ENCODE measurements at places on chromosomes 7 and 10.

GRCh38 chr7:144027070-144027469 is 21.7 kb upstream of the OR2A5 start:
- no peak for DNase-seq

GRCh38 chr10:119343011-119343601 is 135.7 kb downstream of the GRK5 start:
- DNase-seq: no peak

GRCh38 chr10:124183617-124184016 is 90.2 kb upstream of the CHST15 start:
- DNase-seq: no peak

DNA sequence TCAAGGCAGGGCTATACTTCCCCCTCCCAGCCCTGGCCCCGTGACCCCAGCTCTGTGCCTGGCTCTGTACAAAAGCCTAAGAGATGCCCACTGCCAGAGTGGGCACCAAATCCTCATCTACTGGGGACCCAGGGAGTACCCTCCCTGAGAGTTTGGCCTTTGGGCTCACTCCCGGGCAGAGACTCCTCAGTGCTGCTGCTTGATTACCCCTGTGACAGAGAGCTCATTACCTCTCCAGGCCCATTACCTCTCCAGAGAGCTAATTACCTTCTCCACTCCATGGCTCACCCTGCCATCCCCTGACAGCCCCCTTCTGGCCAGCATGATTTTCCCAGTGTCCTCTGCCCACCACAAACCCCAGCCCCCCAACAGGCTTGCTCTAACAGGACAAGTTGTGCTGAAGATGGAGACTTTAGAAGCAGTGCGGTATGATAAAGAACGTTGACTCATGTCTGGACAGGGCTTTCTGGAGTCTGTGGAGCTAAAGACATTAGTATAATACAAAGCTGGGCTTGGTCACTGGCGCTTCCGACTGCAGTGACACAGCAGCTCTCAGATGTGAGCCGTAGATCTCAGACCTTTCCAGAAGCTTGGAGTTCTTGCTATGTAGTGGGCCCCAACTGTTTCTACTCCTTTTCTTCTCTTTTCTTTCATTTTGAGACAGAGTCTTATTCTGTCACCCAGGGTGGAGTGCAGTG is 111.3 kb upstream of the KCTD7 start:
- no peak for DNase-seq

- DNase-seq: no peak
Measured at GRCh38 chr10:77817541-77817940, 109.0 kb downstream of the DLG5 start.

- DNase-seq: no peak
Measured at GRCh38 chr10:29623797-29624196, 11.0 kb downstream of the SVIL start.

DNA sequence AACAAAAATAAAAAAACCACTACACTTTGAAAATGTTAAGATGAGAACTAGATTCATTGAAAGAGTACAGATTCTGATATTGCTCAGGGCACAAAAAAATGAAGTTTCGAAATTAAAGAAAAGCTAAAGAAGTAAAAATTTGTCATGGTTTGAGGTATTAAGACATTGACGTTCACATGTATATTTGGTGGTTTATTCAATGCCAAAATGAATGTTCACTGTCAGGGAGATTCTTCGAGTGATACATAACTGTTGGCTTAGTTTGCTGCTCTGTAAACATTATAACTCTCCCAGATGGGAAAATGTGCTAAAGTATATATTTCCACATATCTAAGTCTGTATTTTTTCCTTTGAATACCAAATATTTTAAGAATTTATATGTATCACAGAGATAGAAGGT is 345.0 kb downstream of the SEMA3D start:
- no peak for DNase-seq

- DNase-seq: peak; percentile 63
Measured at GRCh38 chr7:4830176-4830575, 31.7 kb downstream of the PAPOLB start.

- DNase-seq: no peak
Measured at GRCh38 chr7:82623812-82624211, 180.2 kb upstream of the CACNA2D1 start.

DNA sequence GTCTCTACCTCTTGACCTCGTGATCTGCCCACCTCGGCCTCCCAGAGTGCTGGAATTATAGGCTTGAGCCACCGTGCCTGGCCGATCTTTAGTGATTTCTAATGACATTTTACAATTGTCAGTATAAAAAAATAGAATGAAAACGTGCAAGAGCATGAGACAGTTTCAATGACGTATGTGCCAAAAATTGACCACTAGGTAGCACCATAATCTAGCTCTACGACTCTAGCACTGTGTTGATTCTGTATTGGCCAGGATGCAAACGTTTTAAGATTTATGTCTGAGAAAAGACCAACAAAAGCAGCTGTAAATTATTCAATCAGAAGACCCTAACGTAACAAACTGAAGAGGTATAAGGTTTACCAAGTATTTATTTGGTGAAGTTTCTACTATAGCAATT is 25.4 kb upstream of the EXOC6 start:
- peak; percentile 52 for DNase-seq

- DNase-seq: no peak
Measured at GRCh38 chr7:35523292-35523691, 171.6 kb downstream of the HERPUD2 start.

DNA sequence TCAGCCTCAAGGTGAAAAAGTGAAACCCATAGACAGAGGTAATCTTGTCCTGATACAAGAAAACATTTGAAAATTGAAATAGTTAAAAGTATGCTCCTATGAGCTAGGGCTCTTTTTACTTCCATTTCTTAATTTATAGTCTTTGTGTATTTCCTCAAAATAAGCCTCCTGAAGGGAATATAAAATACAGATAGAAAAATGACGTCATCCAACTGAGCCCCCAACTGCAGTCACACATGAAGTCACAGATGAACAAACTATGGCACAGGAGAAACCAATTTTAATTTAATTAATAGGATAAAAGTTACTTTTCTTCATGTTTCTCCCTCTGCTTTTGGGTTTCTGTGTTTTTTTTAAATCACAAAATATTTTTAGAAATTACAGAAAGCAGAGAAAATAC is 280.3 kb downstream of the HTR7 start:
- DNase-seq: no peak

GRCh38 chr10:125699562-125700143 is 16.7 kb upstream of the TEX36 start:
- DNase-seq: no peak

- no peak for DNase-seq
Measured at GRCh38 chr7:39700932-39701331, 77.6 kb downstream of the RALA start.

GRCh38 chr10:86316274-86316835 is 50.2 kb downstream of the GRID1 start:
- DNase-seq: no peak

DNA sequence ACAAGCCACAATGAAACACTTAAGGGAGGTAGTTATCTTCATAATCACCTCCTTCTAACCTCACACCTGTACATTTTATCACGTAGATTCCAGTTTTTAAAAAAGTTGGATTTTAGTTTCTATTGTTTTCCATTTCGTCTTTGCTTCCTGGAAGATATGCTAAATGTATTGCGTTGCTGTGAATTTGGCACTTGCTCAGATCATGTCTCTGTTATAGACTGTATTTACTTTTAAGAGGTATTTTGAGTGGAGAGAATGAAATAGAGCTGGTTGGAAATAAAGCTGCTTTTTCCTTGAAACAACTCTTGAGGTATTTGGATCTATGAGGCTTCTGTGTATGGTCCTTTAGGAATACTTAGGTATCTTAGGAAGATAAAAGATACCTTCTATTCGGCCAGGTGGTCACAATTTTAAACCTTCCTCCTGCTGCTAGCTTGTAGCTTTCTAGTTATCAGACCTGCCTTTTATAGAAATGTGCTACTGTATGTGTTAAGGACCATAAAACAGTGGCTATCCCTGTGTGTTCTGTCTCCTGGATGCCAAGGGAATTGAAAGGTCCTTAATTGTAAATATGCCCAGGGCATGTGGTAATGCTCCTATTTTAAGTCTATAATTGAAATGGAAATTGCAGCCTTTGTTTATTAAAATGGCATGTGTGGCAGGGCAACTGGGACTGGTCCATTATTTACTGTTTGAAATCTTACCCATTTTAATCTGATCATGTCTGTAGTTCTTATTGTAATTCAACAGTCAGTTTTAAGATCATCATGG is 147.7 kb downstream of the SND1 start:
- no peak for DNase-seq

- peak; percentile 94 for DNase-seq
Measured at GRCh38 chr10:102399217-102400021, 3.9 kb downstream of the NFKB2 start.

DNA sequence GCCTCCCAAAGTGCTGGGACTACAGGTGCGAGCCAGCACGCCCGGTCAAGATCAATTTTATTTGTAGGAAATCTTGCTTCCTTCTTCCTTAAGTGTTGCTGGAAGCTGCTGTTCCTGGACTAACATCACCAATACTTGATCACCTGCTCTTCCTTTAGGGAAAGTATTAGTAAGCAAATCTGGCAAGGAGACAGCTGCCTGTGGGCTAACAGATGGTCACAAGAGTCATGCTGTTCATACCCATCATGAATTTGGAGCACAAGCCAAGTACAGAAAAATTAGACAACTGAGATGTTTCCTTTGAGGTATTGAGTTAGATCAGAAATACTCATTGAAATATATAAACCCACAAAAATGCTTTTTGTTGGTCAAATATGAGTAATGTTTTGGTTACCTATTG is 27.9 kb downstream of the BAIAP2L1 start:
- no peak for DNase-seq

DNA sequence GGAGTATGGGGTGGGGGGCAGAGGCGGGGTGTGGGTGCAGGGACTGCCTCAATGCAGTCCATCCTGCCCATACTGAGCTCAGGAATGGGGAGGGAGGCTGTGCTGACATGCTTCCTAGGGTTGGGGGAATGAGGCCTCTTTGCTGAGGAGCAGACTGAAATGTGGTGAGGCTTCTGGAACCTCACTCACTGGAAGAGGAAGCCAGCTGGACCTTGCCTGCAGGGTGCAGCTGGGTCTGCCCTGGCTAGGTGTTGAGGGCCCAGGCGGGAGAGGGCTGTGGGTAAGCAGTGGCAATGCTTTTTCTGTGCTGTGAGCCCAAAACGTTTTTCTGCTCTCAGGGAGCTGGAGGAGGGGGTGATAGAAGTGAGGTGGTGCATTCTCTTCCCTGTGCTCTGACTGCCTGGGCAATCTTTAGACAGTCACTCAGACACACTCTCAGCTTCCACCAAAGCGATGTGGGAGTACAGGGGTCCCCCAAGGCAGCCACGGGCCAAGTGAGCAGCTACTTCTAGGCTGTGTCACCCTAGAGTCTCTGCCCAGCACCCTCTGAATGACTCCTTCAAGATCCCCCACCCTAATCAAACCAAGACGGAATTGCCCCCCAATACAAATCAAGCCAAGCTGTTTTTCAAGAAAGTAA is 41.1 kb upstream of the BMPR1A start:
- no peak for DNase-seq

DNA sequence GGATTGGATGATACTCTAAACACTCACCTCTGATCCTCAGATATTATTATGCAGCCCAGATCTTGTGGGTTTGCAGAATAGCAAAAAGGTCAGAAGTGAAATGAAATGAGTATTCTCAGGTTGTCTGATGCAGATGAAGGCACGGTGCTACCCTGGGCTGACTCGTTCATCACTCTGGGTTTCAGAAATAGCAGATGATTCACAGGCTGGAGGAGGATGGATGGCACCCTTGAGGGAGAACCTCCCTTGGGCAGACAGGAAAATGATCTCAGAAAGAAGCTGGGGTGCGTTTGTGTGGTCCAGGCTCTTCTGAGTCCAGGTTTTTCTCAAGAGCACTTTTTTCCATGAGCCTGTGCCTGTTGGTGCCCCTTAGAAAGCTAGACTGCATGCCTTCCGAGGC is 515.8 kb upstream of the MKI67 start:
- DNase-seq: no peak

- no peak for DNase-seq
Measured at GRCh38 chr7:58316-58715, 134.1 kb upstream of the FAM20C start.

DNA sequence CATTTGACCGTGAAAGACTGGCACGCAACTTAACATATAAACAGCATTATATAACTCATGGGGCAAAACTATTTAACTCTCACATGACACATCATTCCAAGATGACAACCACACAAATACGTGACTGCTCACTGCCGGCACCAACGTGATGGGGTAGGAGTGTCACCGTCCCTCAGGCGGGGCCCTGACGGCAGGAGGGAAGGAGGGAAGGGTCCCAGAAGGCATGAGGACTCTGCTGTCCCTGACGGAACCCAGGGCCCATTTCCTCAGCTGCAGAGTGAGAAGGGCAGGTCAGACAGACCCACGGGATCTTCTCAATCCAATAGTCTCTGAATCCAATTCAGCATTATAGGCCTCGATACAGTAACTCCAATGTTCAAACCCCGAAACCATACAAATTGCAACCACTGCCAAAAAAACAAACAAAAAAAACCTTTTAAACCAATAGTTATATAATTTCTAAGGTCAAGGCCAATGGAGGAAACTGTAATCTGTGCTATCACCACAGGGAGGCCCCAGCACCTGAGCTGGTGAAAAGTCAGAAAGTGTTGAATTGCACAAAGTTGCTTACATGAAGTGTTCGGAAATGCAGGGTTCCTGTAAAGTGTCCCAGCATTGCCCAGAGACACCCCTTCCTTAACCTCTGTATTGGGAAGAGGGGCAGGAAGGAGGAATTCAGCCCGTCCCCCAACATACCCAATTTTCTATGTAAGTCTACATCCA is 137.4 kb downstream of the TNS3 start:
- peak; percentile 47 for DNase-seq

DNA sequence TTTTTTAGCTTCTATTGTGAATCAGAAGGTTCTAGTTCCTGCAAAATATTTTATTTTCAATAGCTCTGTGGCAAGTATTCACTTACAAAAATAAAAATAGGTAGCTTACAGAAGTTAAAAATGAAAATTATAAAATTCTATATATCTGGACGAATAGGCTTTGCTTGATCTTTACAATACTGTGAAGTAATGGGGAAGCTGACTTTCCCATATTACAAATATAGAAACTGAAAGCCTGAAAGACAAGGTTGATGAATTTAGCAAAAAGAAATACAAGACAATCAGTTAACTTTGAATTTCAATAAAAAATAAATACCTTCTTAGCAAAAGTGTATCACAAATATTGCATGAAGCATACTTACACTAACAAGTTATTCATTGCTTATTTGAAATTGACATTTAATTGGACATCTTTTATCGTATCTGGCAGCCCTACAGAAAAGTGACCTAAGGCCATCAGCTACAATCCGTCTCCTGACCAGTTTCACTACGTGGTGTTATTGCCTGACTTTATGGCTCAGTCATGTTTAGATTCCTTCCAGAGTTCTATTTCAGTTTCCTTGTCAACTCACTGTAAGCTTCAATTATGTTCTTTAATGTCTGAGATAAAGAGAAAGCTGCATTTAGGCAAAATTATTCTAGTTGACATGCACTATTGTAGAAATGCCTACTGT is 310.5 kb upstream of the HGF start:
- no peak for DNase-seq

GRCh38 chr7:1994931-1995330 is 237.8 kb downstream of the MAD1L1 start:
- no peak for DNase-seq

- no peak for DNase-seq
Measured at GRCh38 chr10:128475686-128476367, 349.6 kb upstream of the MKI67 start.

- DNase-seq: peak; percentile 58
Measured at GRCh38 chr10:110409926-110410325, 87.8 kb upstream of the DUSP5 start.

Measured in B cell (primary cell).